ENCODE measurements at places on chromosomes 7 and 10. TPM values are rescaled to one million over a fixed set of nuclear protein-coding genes. Genes with fewer than 3 reads are reported as not detected.

DNA sequence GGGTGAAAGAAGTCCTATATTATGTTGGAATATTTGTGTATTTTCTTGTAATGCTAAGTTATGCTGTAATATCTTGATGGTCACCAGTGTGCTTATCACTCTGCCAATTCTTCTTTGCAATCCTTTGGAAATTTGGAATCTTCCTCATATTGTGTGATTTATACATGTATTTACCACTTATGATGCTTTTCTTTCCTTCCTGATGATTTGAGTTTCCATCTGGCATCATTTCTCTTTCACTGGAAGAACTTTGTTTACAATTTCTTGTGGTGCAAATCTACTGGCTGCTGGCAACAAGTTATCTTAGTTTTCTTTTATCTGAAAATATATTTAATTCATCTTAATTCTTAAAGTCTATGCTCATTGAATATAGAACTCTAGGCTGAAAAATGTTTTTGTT lies 29.2 kb downstream of the CFAP69 start:
- no peak for DNase-seq

- no peak for DNase-seq
These were observed 5.1 kb downstream of the NME8 start for GRCh38 chr7:37853468-37853867.

DNA sequence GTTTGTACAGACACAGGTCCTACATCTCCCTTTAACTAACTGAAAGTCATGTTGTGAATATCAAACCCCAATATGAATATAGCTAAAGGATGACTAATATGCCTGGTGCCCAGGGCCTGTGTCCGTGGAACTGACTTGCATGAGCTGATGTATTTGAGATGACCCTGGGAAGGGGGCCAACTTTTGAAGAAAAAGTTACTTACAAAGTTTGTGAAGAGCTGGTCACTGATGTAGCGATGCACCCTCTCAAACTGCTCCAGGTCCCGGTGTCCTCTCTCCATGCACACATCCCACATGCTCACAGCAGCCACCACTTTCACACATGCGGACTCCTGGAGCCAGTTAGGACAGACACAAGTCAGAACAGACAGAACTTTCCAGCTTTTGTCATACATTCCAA lies 106.2 kb downstream of the ABCC2 start:
- no peak for DNase-seq

DNA sequence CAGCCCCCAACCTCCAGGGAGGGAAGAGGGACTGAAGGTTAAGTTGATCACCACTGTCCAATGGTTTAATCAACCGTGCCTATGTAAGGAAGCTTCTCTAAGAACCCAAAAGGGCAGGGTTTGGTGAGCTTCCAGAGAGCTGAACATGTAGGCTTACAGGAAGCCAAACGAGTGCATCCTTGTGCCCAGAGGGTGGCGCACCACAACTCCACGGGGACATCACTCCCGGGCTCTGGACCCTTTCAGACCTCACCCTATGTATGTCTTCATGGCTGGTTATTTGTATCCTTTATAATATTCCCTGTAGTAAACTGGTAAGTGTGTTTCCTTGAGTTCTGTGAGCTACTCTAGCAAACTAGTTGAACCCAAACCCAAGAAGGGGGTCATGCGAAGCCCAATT lies 11.5 kb upstream of the NFKB2 start:
- DNase-seq, result no peak

MRC1 gene
- total RNA-seq, result 13.1 TPM

DNA sequence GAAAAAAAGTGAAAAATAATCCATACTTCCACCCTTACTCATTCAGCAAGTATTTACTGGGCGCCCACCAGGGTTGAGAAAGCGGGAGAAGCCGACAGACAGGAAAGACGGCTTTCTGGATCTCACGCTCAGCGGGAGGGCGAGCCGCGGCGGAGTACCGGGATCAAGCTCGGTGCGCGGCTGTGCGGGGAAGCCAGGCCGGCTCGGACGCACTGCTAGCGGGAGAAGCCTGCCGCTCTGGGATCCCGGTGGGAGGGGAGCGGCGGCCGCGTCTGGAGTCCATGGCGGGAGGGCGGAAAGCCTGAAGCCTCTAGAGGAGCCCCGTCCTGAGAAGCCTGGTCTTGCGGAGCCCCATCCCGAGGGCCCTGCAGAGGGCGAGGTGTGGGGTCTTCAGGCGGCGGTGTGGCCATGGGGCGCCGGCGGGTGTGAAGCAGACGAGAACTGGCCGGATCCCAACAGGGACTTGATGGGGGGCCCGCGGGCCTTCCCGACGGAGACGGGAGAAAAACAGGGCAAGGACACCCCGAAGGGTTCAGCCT lies 82.9 kb downstream of the VIPR2 start:
- DNase-seq, result no peak

GRCh38 chr10:18545621-18546305 lies 105.6 kb downstream of the NSUN6 start:
- DNase-seq, result no peak

Measured in ureter (tissue), 1 donor.